ENCODE measurements at places on chromosomes 2 and 18.

DNA sequence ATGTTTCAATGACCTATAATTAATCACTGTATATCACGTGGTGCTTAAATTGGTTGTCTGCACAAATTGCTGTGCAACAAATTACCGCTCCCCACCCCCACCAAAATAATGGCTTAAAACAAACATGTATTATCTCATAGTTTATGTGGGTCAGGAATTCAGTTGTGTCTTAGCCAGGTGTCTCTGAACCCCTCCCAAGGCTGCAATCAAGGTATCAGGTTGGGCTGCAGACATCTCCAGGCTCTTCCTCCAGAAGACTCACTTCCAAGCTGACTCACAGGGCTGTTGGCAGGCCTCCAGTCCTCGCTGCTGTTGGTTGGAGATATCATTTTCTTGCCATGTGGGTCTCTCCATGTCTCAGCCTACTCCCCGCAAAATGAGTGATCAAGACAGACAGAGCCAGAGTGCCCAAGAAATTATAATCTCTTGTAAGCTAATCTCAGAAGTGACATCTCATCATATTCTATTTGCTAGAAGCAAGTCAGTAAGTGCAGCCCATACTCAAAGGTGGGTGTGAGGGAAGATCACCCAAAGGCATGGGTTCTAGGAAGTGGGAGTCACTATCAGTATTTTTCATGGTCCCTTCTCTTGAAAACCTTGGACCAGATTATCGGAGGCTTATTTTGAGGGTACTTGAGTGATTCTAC, 38.4 kb downstream of the SPC25 start:
- DNase-seq: peak; percentile 80

GRCh38 chr18:60062396-60062795, 162.6 kb downstream of the PMAIP1 start:
- no peak for DNase-seq

- DNase-seq: no peak
These were observed 527.4 kb downstream of the RNF144A start for GRCh38 chr2:7444626-7445025.

- DNase-seq: no peak
These were observed 41.3 kb upstream of the LGALSL start for GRCh38 chr2:64412671-64413070.

GRCh38 chr18:42719221-42719620, 396.3 kb downstream of the RIT2 start:
- no peak for DNase-seq

DNA sequence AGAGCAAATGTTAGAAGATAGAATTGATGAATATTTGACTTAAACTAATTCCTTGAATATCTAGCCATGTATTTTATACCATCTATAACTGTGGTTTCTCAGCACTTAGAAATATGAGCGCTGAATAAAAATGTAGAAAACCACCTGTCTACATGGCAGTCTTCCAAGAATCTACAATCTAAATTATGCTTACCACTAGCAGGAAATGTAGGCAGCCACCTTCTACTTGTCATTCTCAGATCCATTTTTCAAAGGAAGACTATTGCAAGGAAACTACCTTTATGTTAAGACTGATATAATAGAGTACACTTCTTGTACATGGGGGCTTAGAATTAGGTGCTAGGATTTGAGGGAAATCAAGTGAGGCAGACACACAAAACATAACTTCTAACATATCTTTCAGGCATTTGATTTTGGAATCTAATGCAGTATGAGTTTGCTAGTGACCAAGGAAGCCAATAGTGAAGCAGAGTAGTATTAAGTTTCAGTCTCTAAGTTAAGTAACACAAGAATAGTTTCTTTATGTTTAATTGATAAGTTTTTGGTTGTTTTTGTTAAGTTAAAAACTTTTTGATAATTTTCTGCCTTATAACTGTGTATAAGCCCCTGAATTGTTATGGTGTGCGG, 175.9 kb upstream of the ITGA4 start:
- DNase-seq: no peak

- no peak for DNase-seq
These were observed 31.5 kb upstream of the KLHL14 start for GRCh38 chr18:32804134-32804888.

- DNase-seq: peak; percentile 8
These were observed 29.8 kb downstream of the LRP1B start for GRCh38 chr2:142100970-142101369.

- DNase-seq: peak; percentile 79
These were observed 91.6 kb downstream of the TMX3 start for GRCh38 chr18:68623342-68623741.

- DNase-seq: no peak
These were observed 50.1 kb upstream of the NOSTRIN start for GRCh38 chr2:168752361-168752760.

DNA sequence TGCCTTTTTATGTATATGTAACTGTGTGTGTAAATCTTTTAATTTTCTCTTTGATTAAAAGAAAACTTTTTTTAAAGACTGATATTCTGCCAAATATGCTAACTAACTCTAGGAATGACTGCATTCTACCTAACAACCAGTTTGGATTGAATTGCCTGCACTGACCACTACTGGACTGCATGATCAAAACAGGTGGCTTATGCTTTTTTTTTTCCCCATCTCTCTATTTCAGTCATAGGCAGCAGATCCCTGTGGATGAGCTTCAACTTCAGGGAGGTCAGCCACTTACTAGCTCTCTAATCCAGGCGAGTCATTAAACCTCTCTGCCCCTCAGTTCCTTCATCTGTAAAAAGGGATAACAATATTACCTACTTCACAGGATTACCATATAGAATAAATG, 138.6 kb upstream of the SERTAD2 start:
- DNase-seq: peak; percentile 58

- no peak for DNase-seq
These were observed 11.6 kb downstream of the KANSL3 start for GRCh38 chr2:96626553-96626942.

DNA sequence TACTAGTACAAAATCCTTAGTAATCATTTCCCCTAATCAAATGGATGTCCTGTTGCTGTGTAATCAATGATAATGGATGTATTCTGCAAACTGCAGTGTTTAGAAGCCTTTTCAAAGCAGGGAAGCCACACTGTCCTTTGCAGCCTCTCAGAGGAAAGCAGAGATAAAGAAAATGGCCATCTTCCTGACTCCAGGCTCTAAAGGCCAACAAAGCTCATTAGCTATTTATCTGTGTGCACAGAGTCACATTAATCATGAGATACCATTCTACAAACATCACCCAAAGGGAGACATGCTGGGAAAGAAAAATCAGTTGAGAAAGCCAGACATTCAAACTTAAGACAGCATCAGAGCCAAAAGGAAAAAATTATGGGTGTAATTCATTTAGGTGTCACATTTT, 165.0 kb downstream of the RAD51AP2 start:
- DNase-seq: no peak

- DNase-seq: no peak
These were observed 262.4 kb downstream of the NDUFA10 start for GRCh38 chr2:239762655-239763269.

- no peak for DNase-seq
These were observed 106.1 kb downstream of the COLEC12 start for GRCh38 chr18:394262-394986.

DNA sequence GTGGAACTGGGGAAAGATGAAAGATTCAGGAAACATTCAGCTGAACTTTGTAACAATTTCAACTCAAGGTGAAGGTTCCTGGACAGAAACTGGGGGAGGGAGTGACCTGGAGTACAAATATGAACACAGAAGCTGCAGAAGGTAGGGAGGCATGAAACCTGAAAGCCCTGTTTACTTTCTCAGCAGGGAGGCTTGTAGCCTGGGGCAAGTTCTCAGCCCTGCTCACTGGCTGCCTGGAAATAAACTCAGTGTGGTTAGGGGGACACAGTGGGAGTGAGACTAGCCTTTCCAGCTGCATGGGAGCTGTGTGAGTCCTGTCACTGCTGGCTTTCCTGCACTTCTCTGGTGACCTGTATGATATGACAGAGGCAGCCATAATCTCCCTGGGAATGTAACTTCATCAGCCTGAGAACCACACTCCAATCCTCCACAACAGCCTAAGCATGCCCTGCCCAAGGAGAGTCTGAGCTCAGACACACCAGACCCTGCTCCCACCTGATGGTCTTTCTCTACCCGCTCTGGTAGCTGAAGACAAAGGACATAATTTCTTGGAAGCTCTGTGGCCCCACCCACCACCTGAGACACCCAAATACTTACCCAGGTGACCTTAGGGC, 77.0 kb downstream of the ZSWIM2 start:
- no peak for DNase-seq

DNA sequence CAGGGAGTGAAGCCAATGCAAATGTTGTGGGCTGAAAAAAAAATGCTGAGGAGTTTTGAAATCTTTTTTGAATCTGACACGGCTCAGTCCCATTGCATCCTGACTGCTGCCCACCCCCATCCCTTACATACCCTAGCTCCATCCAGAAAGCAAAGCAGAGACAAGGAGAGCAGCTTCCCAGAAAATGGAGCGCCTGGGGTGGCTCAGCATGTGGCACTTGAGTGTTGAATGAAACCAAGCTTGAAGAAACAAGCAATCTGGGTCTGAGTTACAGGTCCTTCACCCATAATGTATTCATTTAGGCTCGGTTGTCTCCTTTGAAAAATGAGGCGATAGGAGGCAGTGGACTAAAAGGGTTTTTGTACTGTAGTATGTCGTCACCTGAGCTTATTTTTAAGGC, 244.2 kb upstream of the ACVR2A start:
- DNase-seq: no peak

Measured in ELR (cell line).